ENCODE measurements at places on chromosomes 6 and 20.

GRCh38 chr6:151445482-151445881 is 6.4 kb downstream of the RMND1 start:
- DNase-seq = no peak

DNA sequence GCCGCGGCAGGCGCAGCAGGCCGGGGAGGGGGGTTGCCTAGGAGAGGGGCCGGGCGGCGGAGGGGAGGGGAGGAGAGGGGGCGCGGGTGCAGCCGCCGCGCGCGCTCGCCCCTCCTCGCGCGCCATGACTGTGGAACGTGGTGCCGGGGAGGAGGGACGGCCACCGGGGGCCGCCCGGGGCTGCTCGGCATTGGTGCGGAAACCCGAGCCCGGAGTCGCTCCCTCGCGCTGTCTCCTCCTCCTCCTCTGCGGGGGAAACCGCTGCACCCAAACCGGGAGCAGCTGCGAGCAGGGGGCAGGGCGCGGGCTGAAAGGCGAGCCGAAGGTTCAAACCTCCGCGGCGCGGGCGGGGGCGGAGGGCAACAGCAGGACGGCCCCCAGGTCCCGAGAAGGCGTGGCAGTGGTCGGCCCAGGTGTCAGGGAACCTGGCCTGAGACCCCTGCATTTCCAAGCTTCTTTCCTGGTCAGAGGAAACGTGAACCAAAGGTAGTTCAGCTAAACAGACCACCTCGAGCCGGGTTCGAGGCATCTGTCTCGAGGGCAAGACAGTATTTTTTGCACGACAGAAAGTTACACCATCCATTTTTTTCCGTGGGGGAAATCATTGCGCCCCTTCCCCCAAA is 1.4 kb upstream of the TRERF1 start:
- DNase-seq = peak; percentile 56

GRCh38 chr20:41258474-41258873 is 59.1 kb downstream of the ZHX3 start:
- DNase-seq = no peak

- no peak for DNase-seq
Measured at GRCh38 chr20:61287583-61288275, 35.7 kb downstream of the CDH4 start.

DNA sequence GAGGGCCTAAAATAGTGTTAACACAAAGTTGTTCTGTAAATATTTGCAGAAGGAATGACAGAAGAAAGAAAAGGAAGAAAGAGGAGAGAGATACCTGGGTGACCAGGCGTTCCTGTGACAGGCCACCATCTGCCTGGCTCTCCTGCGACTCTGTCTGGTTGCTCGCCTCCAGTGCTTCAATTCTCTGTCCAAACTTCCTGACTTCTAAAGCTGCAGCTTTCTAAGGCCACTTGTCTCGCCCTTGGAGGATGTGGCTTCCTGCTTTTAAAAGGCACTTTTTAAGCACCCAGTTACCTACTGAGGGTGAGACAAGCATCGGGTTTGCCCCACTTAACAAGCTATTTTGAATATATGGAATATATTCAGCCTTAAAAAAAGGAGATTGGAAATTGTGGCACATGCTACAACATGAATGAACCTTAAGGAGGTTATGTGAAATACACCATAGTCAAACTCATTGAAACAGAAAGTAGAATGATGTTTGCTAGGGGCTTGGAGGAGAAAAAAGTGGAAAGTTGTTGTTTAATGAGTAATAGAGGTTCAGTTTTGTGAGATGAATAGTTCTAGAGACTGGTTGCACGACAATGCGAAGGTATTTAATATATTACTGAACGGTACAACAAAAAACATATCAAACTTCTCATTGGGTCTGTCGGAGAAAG is 32.8 kb downstream of the VIP start:
- DNase-seq = no peak

DNA sequence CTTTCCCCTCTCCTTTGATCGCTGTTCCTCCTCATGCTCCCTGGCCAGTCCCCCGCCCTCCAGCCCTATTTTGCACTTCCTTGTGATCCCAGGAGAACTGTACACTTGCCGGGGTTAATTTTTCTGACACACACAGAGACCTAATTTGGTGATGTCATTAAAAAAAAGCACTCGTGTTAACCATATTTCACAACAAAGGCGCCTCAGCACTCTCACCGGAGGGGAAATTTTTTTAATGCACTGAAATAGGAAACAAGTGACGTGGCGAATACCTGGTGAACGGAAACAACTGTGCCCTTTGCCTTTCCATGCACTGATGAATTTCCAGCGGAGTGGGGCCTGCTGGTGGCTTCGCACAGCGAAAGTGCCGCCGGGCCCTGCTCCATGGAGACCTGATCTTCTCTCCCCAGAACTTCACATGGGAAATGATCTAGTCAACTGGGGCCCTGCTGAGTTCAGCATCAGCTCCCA is 53.9 kb upstream of the TAGAP start:
- DNase-seq = no peak

DNA sequence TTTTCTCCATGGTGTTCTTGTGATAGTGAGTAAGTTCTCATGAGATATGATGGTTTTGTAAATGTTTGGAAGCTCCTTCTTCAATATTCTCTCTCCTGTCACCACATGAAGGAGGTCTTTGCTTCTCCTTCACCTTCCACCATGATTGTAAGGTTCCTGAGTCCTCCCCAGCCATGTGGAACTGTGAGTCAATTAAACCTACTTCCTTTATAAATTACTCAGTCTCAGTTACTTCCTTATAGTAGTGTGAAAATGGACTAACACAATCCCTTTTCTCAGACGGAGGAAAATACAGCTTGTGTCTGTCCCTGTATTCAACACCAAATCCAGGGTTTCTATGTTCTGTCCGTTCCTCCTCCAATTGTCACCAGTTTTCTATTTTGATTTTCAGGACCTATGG is 181.0 kb downstream of the ALDH8A1 start:
- DNase-seq = no peak

DNA sequence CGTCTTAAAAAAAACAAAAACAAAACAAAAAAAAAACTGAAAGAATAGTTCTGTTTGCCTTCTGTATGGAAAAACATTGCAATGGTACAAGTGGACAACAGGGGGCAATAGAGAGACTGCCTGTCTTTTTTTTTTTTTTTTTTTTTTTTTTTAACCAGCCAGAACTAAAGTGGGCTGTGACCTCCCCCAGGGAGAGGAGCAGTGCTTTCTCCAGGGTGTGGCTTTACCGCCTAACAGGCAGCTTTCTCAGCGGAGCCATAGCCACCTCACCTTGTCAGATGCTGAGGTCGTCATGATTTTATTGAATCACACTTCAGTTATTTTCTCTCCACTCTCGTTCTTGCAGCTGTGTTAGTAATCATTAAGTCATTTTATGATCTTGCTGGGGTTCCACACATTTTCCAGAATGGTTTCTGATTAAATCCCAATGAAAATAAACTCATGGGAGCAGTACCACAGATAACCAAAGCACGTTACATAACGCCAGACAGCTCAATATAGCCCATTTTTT is 78.4 kb downstream of the GMPR start:
- no peak for DNase-seq

DNA sequence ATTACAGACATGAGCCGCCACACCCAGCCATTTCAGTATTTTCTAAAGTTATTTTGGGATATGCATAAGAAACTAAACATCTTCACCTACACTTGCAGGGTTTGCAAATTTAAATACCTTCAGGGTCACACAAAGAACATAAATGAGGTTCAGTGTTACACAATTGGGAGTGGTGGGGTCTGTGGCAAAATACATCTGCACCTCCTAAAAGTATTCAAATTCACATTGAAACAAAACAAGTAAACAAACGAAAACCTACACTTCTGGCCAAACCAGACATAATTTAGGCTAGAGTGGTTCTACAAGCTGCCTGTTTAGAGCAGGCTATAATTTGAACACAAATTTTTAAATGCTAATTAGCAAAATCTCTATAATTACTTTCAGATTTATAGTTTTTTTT is 34.6 kb downstream of the MAPK14 start:
- DNase-seq = no peak

DNA sequence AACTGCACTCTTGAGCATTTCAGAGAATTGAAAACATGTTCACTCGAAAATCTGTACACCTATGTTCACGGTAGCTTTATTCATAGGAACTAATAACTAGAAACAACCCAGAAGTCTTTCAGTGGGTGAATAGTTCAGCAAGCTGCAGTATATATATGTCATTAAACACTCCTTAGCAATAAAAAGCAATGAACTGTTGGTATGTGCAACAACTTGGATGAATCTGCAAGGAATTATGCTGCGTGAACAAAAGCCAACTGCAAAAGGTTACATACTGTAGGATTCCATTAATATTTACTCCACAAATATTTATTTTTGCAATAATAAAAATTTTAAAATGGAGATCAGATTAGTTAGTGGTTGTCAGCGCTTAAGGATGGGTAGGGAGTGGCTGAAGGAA is 22.1 kb upstream of the FKBP1A start:
- no peak for DNase-seq

- no peak for DNase-seq
Measured at GRCh38 chr20:52033313-52033712, 158.3 kb downstream of the ZFP64 start.

GRCh38 chr6:42938987-42939809 is 9.9 kb downstream of the CNPY3 start:
- DNase-seq = no peak

GRCh38 chr6:111576291-111576690 is 29.4 kb downstream of the TRAF3IP2 start:
- DNase-seq = no peak

DNA sequence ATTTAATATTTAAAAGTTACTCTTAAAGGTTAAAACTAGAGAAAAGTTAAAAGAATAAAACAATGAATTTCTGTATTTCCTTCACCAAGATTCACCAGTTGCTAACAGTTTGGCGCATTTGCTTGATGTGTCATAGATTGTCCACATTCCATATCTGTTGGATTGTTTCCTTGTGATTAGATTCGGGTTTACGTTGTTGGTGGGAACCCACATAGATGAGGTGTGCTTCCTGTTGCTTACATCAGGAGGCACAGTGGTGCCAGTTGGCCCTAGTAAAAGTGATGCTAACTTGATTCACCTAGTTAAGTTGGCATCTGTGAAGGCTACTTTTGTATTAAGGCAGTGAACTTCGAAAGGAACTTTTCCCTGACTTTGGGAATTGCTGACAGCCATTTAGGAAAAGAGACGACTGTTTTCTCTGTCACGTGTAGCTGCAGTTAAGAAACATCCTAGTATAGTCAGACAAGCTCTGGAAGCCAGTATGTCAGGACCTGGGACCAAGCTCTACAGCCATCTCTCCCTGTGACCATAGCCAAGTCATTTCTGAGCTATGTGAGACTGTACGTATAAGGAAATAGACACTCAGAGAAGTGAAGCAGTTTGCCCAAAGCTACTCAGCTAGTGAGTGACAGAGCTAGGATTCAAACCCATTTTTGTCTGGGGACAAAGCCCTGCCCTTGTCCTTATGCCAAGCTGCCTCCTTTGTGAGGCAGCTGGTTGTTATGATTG is 49.0 kb downstream of the PPARD start:
- no peak for DNase-seq

- DNase-seq = no peak
Measured at GRCh38 chr6:15491255-15491985, 171.4 kb downstream of the DTNBP1 start.

DNA sequence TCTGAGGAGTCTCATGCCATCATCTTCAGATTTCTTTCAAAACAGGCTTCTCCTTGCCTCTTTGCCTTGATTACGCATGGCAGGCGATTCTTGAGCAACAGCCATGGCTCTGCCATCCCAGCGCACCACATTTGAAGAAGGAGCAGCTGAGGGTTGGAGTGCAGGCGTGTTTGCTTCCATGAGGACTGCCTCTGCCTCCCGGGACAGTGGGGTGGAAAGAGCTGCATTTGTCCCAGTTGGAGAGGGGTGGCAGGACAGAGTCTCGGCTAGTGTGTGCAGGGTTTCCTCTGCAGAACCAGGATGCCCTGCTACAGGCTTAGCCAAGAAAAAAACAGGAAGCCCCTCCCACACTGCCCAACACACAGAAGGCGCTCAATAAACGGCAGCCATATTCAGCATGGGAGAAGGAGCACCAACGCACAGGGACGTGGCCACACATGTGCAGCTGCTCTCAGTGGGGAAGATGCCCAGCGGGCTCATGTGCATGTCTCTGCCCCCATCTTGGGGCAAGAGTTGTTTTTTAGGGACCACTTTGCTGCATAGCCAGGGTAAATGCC is 36.6 kb downstream of the IRF4 start:
- DNase-seq = no peak

- no peak for DNase-seq
Measured at GRCh38 chr6:8157839-8158238, 55.5 kb upstream of the EEF1E1 start.

DNA sequence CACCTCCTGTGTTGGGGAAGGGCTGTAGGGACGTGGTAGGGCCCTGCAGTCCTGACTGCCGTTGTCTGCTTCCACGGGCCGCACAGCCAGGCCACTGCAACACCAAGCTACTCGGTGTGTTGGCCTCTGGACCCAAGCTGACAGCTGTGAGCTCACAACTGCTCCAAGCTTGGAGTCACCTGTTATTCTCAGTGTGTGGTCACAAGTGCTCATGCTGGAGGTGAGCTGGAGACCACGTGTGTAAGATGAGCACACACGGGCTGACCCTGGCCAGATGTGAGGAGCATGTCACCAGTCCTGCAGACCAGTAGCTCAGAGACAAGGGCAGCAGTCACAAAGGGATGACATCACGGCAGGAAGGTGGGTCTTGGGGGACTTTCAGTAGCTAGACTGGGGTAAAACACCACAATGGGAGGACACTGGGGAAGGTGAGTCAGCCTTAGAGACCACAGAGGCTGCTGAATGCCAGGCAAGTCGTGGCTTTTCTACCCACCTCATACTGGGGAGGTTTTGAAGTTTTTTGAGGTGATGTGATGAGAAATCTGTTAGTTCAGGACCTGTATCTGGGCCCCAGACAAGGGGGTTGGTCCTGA is 87.3 kb downstream of the FAM120B start:
- no peak for DNase-seq

DNA sequence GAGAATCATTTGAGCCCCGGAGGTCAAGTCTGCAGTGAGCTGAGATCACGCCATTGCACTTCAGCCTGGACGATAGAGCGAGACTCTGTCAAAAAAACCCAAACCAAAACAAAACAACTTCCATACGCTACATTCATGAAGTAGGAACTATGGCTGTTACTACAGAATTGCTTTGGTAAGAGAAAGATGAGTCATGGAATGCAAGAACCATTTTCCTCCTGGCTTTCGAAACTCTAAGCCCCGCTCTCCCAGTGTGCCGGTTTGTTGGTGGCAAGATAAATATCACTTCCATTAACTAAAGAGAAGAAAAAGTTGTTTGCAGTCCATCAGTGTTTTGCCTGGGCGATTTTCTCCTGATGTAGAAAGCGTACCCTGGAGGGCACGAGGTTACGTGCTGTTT is 61.3 kb downstream of the ZDHHC14 start:
- no peak for DNase-seq

GRCh38 chr6:163496205-163496604 is 81.7 kb downstream of the QKI start:
- DNase-seq = no peak
